ENCODE measurements at places on chromosomes 5 and 9.

- DNase-seq: no peak
Measured at GRCh38 chr9:125816321-125816720, 69.1 kb downstream of the PBX3 start.

GRCh38 chr5:138226910-138227309, 13.8 kb upstream of the CDC23 start:
- no peak for DNase-seq

DNA sequence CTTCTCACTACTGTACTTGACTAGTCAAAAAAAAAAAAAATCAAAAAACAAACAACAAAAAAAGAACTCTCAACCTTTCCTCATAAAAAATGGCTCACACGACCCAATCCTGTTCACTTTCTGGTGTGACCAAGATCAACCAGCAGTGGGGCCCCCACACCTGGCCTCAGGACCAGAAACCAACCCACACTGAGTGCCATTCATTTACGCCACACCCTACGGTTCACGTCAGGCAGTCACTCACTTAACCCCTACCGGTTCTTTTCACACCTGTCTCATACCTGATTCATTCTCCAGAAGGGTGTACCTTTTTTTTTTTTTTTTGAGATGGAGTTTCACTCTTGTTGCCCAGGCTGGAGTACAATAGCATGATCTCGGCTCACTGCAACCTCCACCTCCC, 5.7 kb downstream of the SUSD1 start:
- no peak for DNase-seq

GRCh38 chr5:60826653-60827052, 17.4 kb downstream of the ELOVL7 start:
- no peak for DNase-seq

All from left renal cortex interstitium (tissue), 4 donors.